ENCODE measurements at places on chromosomes 12 and 14.

GRCh38 chr12:98280621-98281020, 234.8 kb upstream of the TMPO start:
- no peak for DNase-seq

DNA sequence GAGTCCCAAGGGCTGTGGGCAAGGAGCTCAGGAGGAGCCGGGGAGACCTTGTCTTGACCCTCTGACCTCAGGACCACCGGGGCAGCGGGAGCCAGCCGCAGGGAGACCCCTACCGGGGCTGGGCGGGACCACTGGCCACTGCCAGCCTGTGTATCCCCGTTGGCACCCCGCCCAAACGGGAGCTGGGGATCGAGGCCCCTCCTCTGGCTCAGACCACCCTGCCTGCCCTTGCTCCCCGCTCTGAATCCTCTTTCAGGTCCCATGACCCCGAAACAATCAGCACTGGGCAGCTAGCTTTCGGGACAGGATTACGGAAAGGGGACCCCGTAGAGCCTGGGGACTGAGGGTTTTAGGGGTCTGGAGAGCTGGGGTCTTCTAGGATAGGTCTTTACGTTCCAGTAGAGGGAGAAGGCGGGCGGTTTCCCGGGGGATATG, 1.3 kb downstream of the GLI1 start:
- no peak for DNase-seq

DNA sequence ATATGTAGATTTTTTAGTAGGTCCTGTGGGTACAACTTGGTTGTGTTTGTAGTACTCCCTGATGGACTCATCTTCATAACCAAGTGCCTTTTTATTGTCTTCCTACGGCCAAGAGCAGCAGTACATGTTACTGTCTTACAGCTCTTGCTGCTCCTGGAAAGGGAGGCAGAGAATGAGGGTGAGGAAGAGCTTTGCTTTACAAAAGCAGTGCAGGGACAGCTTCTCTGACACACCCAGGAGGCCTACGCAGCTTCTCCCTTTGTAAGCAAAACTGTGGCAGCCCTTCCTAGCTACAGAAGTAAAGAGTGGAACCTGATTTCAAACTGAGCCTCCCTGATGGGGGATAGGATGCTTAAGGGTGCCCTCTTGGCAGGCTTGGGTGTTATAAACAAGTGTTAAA, 18.6 kb downstream of the MYRFL start:
- DNase-seq = no peak

- no peak for DNase-seq
These were observed 158.0 kb upstream of the ALG10B start for GRCh38 chr12:38158428-38159091.

DNA sequence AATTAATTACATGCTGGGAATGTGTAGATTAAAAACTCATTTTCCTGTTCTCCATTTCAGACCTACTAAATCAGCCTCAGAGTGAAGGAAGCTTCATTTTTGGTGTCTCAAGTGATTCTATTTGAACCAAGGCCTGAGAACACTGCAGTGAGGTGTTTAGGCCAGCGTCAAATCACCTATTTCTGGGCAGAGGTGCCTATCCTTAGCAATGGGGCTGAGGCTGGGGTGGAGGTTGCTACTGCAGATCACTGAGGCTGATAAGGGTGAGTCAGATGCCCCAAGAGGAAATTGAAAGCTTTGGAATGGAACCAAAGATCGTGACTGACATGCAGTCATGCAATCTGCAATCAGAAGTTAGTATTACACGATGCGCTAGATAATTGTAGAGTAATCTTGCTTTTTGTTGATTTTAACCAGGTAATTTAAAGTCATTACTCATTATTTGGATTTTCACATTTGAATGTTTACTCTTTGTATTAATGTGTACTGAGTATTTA, 4.4 kb downstream of the TXNRD1 start:
- peak; percentile 75 for DNase-seq

Measured in stimulated activated CD8-positive, alpha-beta memory T cell treated with anti-CD3 and anti-CD28 coated beads, Interleukin-4, amount 100 ng/mL, for 48 hours (primary cell).